ENCODE measurements at places on chromosomes 1 and 21.
A peak's percentile ranks its signal among the peaks of the same experiment; 100 is the strongest.

DNA sequence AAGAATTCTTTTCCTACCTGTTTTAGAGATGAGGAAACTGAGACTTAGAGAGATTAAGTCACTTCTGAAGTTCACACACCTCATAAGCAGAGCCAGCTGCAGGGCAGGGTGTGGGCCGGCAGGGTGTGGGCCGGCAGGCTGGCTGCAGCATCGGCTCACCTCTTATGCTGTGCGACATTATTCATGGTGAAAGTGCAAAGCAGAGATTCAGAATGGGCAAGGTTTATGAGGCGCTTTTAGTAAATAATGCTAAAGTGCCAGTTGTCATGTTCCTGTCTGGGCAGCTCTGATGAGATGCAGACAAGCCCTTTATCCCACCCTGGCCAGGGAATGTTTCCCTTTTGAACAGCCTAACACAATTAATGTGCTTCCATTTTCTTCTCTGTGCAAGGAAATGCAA lies 14.6 kb downstream of the MAB21L3 start:
- no peak for DNase-seq

DNA sequence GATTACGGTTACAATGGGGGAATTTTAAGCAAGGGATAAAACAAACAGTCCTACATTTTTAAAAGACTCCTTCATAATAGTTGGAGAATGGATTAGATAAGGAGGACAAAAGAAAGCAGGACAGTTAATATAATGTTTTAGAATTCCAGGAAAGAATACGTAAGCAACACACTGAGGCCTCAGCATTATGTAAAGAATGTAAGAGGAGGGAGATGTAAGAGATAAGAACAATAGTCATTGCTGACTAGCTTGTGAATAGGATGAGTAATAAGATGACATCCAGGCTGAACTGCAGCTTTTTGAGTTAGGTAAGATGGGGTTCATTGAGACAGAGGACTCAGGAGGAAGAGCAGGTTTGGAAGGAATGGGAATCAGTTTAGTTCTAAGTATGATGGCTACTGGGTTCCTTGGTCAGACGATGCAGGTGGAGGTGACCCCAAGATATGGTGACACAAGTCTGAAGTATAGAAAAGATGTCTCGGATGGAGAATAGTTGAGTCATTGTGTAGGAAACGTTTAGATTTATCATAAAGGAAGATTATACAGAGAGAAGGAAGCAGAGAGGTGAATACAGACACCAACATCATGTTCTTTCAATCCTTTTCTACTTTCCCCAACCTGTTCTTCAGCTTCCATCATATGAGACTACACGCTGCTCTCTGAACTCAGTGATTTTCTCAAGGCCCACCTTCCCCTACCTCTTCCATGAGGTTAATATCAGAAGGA lies 372.8 kb downstream of the PTBP2 start:
- no peak for DNase-seq

GRCh38 chr1:227880342-227880924 lies 65.0 kb downstream of the PRSS38 start:
- DNase-seq: no peak

DNA sequence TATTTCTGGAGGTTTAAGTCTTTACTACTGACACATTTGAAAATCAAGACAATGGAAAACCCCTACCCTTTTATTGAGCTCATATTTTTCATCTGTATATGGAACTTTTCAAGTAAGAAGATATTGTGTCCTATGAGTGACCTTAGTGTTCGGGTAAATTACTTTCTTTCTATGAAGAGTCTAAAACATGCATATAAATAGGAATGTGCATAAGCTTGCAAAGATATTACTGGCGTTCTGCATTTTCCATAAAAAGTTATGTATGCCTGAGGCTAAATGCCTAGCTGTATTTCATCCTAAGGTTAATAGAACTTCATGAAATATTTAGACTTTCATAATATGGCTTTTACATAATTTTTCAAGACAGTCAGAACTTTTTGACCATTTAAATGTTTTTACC lies 495.8 kb upstream of the ADAMTS5 start:
- no peak for DNase-seq

DNA sequence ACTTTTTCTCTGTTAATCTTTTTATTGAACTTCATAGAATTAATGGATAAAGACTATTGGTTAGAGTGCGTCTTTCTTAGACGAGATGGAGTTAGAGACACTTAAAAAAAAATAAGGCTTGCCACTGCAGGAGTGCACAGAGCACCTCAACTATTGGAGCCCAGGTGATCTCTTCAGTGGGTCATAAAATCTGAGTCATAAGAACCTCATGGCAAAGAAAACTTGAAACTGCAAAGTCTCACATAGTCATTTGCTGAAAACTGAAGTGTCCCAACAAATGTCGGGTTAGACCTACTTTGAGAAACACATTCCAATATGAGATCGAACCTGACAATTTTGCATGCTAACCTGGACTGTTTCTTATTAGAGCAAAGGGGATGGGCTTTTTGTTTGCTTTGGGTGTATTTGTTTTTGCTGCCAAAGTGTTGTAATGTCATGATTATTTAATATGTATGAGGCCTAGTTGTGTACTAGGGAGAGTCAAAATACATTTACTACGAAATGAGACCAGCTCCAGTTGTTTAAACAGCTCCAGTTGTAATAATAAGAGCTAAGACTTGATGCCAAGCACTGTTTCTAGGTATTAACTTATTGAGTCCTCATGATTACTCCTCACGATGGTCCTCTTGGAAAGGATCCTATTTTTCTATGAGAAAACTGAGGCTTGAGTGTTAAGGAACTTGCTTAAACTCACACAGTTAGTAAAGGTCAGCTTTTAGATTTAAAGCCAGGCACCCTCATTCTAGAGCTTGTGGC lies 65.1 kb downstream of the DDR2 start:
- no peak for DNase-seq

DNA sequence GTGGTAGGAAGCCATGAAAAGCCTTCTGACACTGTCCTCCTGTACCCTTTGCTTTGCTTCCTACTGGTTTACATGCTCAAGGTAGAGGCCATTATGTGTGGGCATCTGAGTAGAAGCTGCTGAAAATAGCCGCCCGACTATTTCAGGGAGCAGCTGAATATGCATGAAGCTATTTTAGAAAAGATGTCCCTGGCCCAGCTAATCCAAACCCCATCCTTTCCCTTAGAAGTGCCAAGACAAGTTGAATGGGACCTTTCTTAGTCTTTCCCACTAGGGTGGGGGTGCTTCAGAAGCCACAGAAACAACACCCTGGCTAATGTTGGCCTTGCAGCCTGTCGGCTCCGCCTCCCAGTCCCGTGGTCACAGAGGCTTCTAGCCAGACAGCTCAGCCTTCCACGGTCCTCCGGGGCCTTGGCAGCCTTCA lies 205.1 kb upstream of the EDN2 start:
- DNase-seq: no peak

DNA sequence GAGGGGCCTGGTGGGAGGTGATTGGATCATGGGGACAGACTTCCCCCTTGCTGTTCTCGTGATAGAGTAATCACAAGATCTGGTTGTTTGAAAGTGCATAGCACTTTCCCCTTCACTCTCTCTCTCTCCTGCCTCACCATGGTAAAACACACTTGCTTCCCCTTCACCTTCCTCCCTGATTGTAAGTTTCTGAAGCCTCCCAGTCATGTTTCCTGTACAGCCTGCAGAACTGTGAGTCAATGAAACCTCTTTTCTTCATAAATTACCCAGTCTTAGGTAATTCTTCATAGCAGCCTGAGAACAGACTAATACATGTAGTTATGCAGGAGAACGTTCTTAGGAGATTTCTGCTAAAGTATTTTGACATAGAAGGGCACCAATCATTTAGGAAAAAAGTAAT lies 59.9 kb upstream of the FBXO28 start:
- DNase-seq: no peak

DNA sequence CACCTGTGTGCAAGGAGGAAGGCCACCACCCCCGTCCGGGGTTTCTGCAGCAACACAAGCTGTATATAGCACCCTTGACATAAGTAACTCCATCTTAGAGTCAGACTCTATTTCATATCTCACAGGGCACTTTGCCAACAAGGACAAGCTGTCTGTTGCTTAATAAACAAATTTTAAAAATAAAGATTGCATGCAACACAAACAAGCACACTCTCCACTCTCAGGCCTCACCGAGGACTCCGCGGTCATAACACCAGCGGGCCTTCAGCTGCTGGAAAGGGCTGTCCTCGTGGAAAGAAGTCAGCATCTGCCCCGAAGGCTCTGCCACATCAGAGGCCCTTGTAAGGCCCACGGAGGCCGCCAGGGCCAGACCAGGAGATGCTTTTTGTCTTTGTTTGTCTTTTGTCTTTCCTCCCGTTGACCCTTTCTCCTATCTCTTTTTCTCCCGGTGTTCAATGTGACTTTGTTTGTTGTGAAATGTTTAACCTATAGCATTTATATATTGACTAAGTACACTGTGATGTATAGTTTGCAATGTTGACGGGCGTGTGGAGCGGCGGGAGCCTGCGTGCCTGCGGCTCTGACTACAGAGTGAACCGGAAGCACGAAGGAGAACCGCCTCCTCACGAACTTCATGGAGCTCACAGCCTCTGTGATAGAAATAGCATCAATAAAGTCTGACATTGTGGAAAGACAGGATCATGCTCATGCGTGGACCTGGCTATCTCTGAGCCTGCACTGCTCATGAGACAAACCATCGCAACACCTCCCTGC lies 24.1 kb downstream of the MEGF6 start:
- DNase-seq: no peak

DNA sequence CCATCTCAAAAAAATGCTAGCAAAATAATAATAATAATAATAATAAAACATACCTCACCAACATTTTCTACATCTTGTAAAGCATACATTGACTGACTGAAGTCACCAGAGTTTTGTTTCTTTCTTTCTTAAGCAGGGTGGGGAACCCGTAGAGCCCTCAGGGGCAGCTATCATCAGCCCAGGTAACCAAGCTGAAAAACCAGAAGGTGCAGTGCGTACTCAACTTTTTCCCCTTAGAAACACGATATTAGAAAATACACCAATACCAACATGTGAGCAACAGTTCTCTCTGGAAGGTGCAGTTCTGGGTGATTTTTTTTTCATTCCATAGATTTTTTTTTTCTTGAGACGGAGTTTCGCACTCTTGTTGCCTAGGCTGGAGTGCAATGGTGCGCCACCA lies 54.3 kb upstream of the LGALS8 start:
- DNase-seq: no peak

- no peak for DNase-seq
Observed at GRCh38 chr1:243706563-243706962, 143.5 kb downstream of the AKT3 start.

- peak; percentile 11 for DNase-seq
Observed at GRCh38 chr1:869499-870244, 54.1 kb upstream of the SAMD11 start.

- peak; percentile 47 for DNase-seq
Observed at GRCh38 chr1:85628791-85629531, 48.4 kb downstream of the CCN1 start.

DNA sequence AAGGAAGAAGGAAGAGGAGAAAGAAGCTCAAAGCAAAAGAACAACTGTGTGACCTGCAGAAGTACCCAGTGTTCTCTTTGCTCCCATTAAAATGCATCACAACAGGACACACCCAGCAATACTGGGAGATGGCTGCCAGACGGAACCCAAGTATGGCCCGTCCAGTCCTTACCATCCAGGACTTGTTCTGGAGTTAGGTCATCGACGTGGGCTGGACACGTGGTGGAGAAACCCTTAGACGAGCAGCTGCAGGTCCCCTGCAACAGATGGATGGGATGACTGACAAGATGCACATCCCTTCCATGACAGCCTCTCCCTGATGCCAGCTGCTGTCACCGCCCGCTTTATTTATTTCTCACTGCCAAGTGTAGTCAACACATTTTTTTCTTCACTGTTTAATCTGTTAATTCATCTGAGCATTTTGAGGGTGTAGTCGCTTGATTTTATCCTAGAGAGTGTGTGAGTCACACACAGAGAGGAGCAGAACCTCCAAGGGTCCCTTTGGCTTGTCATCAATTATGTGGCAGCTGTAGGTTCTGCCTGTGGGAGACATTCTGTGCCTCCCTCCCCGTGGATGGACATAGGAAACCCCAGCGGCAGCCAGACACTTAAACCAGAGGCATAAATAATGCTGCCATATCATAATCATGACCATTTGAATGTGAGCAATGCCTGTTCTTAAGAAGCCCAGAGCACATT lies 80.9 kb downstream of the ABCA4 start:
- no peak for DNase-seq

DNA sequence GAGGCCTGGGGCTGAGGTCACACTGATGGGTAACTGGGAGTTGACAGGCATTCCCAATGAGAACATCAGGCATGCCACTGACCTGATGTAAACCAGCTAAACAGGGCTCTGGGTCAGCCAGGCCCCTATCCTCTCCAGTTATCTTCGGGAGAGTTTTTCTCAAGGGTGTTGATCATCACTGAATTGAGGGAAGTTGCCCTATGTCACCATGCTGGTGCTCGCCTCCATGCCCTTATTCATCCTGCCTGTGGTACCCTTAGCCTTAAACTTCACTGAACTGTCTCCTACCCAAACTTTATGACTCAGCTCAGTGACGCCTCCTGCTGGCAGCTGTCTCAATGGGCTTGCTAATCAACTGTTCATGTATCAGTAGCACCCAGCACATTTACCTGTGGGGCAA lies 80.7 kb upstream of the TNR start:
- no peak for DNase-seq

- DNase-seq: no peak
Observed at GRCh38 chr1:183908079-183908478, 103.2 kb downstream of the RGL1 start.

DNA sequence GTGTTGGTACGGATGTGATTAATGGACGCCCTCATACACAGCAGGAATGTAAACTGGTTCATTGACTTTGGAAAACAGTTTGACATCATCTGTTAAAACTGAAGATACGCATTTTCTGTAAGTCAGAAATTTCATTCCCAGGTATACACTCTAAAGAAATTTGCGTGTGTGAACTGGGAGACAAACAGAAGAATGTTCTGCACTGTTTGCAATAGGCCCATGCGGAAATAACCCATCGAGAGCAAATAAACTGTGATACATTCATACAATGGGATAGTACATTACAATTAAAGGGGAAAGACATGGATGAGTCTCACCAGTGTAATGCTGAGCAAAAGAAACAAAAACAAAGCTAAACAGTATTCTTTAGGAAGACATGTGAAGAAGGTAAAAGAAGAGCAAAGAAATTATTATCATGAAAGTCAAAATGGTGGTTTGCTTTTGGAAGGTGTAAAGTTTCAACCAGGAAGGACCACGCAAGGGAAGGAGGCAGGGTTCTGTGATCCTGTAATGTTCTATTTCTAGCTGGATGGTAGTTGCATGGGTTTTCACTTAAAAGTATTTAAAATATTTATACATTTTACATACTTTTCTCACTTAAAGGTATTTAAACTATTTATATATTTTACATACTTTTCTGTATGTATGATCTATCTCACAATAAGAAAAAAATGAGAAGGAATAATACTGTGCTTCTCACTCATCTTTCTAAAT lies 30.3 kb downstream of the INTS7 start:
- no peak for DNase-seq

Data from kidney capillary endothelial cell (primary cell).